Endothelial cell of umbilical vein (primary cell): ENCODE measurements at places on chromosomes 11 and 22. TPM values are rescaled to one million over a fixed set of nuclear protein-coding genes. Genes with fewer than 3 reads are reported as not detected.

- no peak overlapping the region for H3K27ac ChIP-seq
- no peak overlapping the region for H3K4me3 ChIP-seq
- DNase-seq = no peak
- H3K27me3 ChIP-seq = no peaks in the 10 kb centered on the region
- H3K4me1 ChIP-seq = no peaks in the 10 kb centered on the region
- no peaks in the 10 kb centered on the region for H3K36me3 ChIP-seq
Observed at GRCh38 chr11:21160140-21160539, 490.8 kb downstream of the NELL1 start.

DNA sequence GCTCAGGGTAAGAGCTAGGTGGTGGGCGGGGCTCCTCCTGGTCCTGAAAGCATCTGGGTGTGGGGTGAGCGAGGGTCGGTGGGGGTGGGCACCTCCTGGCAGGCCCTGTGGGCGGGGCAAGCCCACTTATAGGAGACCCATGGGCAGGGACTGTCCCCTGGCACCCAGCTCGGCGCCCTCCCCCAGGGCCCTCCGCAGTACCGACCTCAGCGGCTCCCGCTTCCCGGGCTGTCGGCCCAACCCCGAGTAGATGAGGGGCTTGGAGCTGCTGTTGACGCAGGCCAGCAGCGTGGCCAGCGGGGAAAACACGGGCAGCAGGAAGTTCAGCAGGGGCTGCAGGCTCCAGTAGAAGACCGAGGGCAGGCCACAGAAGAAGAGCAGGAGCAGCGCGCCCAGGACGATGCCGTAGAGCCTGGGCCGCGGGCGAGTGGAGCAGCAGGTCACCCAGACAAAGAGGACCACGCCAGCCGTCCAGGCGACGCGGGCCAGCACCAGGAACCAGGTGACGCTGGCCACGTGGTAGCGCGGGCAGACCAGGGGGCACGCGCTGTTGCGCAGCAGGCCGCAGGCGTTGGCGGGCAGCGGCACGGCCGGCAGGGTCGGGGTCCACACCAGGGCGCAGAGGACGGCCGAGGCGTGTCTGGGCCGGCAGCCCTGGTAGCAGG, 663 bp downstream of the MRGPRG start:
- no peaks in the 10 kb centered on the region for H3K36me3 ChIP-seq
- H3K4me1 ChIP-seq = no peaks in the 10 kb centered on the region
- H3K27ac ChIP-seq = no peak overlapping the region
- DNase-seq = no peak
- no peaks in the 10 kb centered on the region for H3K27me3 ChIP-seq

GRCh38 chr11:128852327-128853023, 14.6 kb downstream of the KCNJ1 start:
- no peak for DNase-seq
- H3K36me3 ChIP-seq = no peaks in the 10 kb centered on the region
- peaks cover 3% of the 10 kb centered on the region for H3K4me1 ChIP-seq

GRCh38 chr11:67167091-67167490, 48.0 kb downstream of the KDM2A start:
- H3K4me3 ChIP-seq = no peak overlapping the region
- H3K36me3 ChIP-seq = no peaks in the 10 kb centered on the region
- no peak overlapping the region for H3K27ac ChIP-seq
- H3K4me1 ChIP-seq = peaks cover 12% of the 10 kb centered on the region
- H3K27me3 ChIP-seq = no peaks in the 10 kb centered on the region
- peak; percentile 8 for DNase-seq

- no peaks in the 10 kb centered on the region for H3K36me3 ChIP-seq
- H3K27ac ChIP-seq = no peak within 1 kb of the TSS
- H3K4me1 ChIP-seq = peaks cover 15% of the 10 kb centered on the region
- no peaks in the 10 kb centered on the region for H3K27me3 ChIP-seq
Observed at GRCh38 chr11:102047305-102047924, at the start of gene CFAP300. Gene CFAP300, plus strand, starts transcription at chr11:102047437. Its CDS starts 34 bp downstream, at chr11:102047471.

TEX54 gene
- polyA plus RNA-seq = not detected in 2 replicates

LRRC10B gene
- not detected in 2 replicates for polyA plus RNA-seq

- H3K27ac ChIP-seq = no peak overlapping the region
- no peaks in the 10 kb centered on the region for H3K36me3 ChIP-seq
- H3K4me1 ChIP-seq = no peaks in the 10 kb centered on the region
- H3K27me3 ChIP-seq = no peaks in the 10 kb centered on the region
Observed at GRCh38 chr11:126112547-126112946, 49.9 kb upstream of the CDON start.

CHRNA10 gene
- 1.1 and 1.4 TPM in 2 replicates for polyA plus RNA-seq

OR10A2 gene
- not detected in 2 replicates for polyA plus RNA-seq

DNA sequence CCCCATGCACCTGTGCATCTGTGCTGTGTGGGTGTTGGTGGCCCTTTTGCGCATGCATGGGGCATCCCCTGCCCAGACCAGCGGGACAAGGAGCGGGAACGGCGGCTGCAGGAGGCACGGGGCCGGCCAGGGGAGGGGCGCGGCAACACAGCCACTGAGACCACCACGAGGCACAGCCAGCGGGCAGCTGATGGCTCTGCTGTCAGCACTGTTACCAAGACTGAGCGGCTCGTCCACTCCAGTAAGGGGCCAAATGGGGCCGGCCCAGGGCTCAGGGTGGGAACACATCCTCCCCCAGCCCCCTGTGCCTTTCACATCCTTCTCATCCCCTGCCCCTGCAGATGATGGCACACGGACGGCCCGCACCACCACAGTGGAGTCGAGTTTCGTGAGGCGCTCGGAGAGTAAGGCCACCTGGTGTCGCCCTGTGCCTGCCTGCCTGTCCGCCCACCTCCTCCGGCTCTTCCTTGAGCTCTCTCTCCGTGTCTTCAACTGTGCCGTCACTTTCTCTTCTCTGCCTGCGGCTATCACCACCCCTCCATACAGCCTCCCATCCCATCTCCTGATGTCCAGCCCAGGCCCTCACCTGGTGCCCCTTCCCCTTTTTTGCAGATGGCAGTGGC, 10.6 kb downstream of the SELENOM start:
- DNase-seq = no peak
- no peak overlapping the region for H3K27ac ChIP-seq
- no peak overlapping the region for H3K4me3 ChIP-seq
- H3K36me3 ChIP-seq = peaks cover 79% of the 10 kb centered on the region
- no peaks in the 10 kb centered on the region for H3K4me1 ChIP-seq
- no peaks in the 10 kb centered on the region for H3K27me3 ChIP-seq

GRCh38 chr11:59368238-59369022, 9.7 kb downstream of the OR5AN1 start:
- H3K27ac ChIP-seq = no peak overlapping the region
- no peaks in the 10 kb centered on the region for H3K36me3 ChIP-seq
- no peak overlapping the region for H3K4me3 ChIP-seq
- no peak for DNase-seq

DNA sequence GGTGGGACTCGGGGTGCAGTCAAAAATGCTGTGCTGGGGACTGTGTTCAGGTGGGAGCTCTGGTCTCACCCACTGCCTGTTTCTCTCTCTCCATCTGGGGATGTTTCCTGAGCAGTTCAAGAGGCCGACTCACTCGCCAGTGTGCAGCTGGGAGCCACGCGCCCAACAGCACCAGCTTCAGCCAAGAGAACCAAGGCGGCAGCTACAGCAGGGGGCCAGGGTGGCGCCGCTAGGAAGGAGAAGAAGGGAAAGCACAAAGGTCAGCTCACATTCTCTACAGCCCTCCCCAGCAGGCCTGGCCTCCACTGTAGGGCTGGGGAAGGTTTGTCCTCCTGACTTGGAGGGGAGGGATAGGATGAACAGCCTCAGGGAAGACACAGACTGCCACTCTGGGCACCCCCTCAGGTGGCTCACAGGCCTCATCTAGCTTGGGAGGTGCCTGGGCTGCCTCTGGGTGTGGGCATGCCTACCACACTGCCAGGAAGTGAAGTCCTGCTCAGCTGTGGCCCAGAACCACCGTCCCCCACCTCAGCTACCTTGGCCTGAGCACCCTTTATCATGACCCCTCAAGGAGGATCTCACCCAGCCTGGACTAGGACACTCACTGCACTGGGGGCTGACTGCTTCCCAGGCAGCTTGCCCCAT, 13.0 kb downstream of the TUB start:
- H3K4me3 ChIP-seq = no peak overlapping the region
- DNase-seq = no peak
- no peaks in the 10 kb centered on the region for H3K27me3 ChIP-seq
- no peak overlapping the region for H3K27ac ChIP-seq

DNA sequence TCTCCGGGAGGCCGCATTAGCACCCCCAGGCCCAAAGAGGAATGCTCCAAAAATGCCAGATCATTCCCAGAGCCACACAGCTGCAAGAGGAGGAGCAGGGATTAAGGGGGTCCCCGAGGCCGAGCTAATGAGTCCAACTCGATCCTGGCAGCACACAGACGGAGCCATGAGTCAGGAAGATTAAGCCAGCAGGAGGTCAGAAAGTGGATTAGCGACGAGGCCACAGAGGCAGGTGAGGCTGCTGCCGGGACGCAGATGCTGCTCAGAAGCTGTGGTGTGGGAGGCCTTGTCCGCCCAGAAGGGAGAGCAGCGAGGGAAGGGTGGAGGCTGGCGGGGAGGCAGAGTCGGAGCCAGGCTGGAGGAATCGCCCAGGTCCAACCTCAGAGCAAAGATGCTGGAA, 120.5 kb downstream of the SHANK2 start:
- no peak overlapping the region for H3K27ac ChIP-seq
- no peak overlapping the region for H3K4me3 ChIP-seq
- no peaks in the 10 kb centered on the region for H3K27me3 ChIP-seq
- no peaks in the 10 kb centered on the region for H3K36me3 ChIP-seq
- no peak for DNase-seq
- no peaks in the 10 kb centered on the region for H3K4me1 ChIP-seq

C1QTNF4 gene
- 5.4 and 7.5 TPM in 2 replicates for polyA plus RNA-seq

DNA sequence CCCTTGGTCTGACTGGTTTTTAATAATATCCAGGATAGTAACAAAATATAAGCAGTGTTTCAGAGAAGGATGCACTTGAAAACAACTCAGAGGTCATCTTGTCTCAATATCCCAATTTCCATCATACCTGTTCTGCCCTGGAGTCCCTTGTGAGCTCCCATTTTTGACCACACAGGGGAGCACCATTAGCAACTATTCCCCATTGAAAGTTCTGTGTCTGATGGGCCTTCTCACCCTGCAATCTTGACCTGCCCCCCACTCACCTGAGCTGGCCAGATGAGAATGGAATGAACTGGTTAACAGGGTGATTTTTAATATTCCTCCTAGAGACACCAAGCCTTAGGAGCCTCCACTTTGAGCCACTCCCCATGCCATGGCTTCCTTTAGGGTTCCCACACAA, 3.8 kb upstream of the CAPN5 start:
- no peak for DNase-seq
- no peaks in the 10 kb centered on the region for H3K36me3 ChIP-seq
- peaks cover 11% of the 10 kb centered on the region for H3K4me1 ChIP-seq
- no peak overlapping the region for H3K4me3 ChIP-seq
- H3K27me3 ChIP-seq = peaks cover 4% of the 10 kb centered on the region
- no peak overlapping the region for H3K27ac ChIP-seq

CCDC188 gene
- 9.8 and 10.5 TPM in 2 replicates for polyA plus RNA-seq

CD6 gene
- not detected in 2 replicates for polyA plus RNA-seq

CNGA4 gene
- polyA plus RNA-seq = 0.11 TPM in 1 of 2 replicates, not detected in the other

- H3K4me1 ChIP-seq = peaks cover 2% of the 10 kb centered on the region
- H3K27me3 ChIP-seq = no peaks in the 10 kb centered on the region
- H3K27ac ChIP-seq = no peak overlapping the region
- no peak overlapping the region for H3K4me3 ChIP-seq
- no peak for DNase-seq
Observed at GRCh38 chr11:76752321-76753143, 30.6 kb upstream of the TSKU start.
